ENCODE measurements at places on chromosomes 3 and 15.

DNA sequence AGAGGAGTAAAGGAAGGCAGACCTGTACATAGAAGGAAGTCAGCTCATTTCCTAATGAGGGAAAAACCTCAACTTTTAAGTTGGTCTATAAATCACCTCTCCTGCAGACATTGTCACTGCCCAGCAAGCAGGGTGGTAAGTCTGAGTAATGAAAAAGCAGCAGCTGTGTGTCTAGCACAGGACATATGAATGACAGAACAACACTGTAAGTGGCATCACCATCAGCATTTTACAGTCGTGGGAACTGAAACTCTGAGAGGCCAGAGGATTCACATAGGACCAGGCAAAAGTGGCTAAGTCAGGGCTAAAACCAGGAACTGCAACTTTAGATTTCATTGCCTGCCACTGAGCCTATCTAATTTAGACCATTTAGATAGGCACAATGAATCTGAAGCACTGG lies 235.6 kb downstream of the CLSTN2 start:
- peak; percentile 40 for DNase-seq

DNA sequence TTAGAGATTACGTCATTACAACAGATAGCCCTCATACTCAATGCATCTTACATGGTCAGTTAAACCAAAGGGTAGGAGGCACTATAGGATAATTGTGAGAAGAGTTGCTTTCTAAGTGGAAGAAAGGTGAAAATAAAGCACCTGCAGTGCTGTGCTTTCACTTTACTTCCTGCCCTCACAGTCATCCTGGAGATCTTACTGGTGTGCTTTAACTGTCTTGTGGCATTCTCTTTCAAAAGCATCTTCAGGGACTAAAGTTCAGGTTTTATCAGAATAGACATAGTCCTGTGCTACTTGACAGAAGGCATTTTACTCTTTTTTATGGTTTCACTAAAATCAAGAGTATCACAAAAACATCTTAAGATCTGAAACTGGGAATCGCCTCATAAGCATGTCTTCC lies 286.6 kb downstream of the ZBTB20 start:
- no peak for DNase-seq

GRCh38 chr15:45855907-45856579 lies 221.2 kb downstream of the SQOR start:
- no peak for DNase-seq

- DNase-seq: no peak
These were observed 38.5 kb downstream of the HPS3 start for GRCh38 chr3:149167898-149168297.

- DNase-seq: no peak
These were observed 47.0 kb upstream of the GK5 start for GRCh38 chr3:142272200-142272891.

GRCh38 chr3:177332955-177333354 lies 135.7 kb upstream of the TBL1XR1 start:
- no peak for DNase-seq

DNA sequence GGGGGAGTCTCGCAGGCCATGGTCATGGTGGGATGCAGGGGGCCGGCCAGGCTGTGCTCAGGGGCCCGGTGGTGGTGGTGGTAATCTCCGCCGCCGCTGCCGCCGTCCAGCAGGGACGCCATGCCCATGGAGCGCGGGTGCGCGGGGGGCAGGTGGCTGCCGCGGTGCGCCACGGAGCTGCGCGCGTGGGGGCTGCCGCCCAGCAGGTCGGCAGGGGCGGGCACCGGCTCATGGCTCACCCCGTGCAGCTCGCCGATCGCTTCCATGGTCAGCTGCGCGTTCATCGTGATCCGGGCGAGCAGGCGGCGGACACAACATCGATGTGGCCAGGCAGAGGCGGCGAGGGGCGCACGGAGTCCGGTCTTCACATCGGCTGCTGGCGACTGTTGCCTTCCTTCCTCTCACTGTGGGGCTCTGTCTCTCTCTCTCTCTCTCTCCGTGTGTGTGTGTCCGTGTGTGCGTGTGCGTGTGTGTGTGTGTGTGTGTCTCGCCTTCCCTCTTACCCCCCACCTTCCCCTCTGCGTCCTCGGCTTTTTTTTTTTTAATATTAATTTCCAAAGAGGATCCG lies 451 bp downstream of the ONECUT1 start:
- DNase-seq: no peak

DNA sequence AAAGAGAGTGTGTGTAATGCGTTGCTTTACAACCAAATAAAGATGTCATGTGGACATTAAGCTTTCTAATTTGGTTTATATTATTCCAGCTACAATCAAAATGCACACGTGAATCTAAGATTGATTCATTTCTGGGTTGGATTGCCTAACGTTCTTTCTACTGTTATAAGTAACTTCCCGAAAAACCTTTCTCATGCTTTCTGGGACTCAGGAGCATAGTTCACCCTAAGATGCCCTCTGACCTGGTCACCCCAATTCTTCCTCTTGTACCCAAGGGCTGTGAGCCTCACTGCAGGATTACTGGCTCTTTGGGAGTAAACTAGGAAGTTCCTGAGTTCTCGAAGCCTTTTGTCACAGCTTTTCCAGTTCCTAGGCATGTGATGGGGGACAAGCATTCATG lies 12.7 kb upstream of the LMCD1 start:
- DNase-seq: no peak

GRCh38 chr3:165523801-165524200 lies 313.4 kb downstream of the BCHE start:
- DNase-seq: no peak

DNA sequence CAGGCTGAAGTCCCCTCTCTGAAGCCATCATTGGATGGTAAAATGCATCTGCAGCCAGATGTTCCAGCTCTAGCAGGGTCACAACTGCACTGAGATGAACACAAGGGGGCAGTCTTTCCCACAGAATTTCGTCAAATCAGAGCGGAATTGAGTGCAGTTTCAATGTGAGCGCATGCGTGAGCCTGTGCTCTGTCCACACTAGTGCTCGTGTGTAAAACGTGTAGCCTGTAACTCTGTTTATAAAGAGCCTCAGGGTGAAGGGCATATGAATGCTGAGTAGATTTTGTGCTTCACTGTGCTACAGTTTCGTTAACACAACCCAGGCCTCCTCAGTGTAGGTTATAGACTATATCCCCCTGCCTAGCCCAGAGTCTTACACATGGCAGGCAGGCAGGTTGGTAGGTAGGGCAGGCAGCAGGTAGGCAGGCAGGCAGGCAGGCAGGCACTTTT lies 92.7 kb upstream of the GOLGA6L4 start:
- DNase-seq: peak; percentile 32

GRCh38 chr3:94269763-94270162 lies 206.9 kb downstream of the NSUN3 start:
- DNase-seq: no peak

DNA sequence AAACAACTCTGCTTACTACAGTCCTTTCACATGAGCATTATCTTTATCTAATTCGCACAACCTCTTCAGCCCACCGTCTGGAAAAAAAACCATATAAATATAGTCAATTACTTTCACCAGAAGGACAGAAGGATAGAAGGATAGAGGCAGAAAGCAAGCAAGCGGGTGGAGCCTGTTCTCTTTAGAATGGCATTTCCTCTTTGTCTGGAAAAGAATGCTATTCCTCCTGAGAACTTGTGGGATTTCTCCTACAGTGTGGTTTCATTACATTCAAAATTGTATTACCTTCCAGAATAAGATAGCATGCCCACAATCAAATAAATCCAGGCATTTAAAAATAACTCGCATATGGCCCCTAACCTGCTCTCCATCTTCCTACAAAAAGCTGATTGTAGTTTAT lies 23.1 kb downstream of the SLC30A4 start:
- no peak for DNase-seq

DNA sequence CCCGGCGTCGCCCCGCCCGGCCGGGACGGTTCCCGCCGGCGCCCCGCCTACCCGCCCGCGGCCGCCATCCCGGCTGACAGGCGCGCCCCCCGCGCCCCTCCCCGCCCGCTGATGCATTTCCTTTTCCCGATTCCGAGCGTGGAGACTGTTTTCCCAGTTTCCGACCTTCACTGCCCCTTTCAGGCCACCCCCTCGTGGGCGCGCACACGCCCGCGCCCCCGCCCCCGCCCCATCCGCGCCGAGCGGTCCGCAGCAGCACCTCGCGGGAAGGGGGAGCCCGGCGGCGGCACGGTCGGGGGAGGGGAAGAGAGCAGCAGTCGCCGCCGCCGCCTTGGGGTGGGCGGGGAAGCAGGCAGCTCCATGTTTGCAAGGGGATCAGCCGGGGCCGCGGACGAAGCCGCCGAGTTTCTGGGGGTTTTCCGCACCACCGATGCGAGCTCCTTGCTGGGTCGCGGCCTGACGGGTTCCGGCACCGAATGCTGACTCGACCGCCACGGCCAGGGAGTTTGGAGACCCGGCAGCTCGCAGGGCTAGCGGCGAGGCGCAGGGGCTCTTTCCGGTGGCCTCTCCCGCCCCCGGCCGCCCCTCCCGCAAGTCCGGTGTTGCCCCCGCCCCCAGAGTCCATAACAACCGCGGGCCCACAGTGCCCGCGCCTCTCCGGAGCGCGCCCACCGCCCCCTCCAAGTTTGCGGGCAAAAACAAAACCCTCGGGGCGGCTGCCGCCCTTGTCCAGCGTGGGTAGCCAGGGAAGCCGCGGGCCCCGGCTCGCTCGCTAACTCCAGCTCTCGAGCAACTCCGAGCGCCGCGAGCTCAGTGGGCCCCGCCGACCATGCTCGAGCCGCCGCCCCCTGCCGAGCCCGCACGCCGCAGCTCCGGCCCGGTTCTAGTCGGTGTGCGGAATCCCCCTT lies 3.2 kb upstream of the SIN3A start:
- DNase-seq: peak; percentile 21

- no peak for DNase-seq
These were observed 15.2 kb downstream of the C3orf22 start for GRCh38 chr3:126543457-126544061.

GRCh38 chr3:40299130-40299720 lies 10.3 kb upstream of the EIF1B start:
- no peak for DNase-seq

- DNase-seq: no peak
These were observed 82.1 kb upstream of the FHIT start for GRCh38 chr3:61333192-61333961.

DNA sequence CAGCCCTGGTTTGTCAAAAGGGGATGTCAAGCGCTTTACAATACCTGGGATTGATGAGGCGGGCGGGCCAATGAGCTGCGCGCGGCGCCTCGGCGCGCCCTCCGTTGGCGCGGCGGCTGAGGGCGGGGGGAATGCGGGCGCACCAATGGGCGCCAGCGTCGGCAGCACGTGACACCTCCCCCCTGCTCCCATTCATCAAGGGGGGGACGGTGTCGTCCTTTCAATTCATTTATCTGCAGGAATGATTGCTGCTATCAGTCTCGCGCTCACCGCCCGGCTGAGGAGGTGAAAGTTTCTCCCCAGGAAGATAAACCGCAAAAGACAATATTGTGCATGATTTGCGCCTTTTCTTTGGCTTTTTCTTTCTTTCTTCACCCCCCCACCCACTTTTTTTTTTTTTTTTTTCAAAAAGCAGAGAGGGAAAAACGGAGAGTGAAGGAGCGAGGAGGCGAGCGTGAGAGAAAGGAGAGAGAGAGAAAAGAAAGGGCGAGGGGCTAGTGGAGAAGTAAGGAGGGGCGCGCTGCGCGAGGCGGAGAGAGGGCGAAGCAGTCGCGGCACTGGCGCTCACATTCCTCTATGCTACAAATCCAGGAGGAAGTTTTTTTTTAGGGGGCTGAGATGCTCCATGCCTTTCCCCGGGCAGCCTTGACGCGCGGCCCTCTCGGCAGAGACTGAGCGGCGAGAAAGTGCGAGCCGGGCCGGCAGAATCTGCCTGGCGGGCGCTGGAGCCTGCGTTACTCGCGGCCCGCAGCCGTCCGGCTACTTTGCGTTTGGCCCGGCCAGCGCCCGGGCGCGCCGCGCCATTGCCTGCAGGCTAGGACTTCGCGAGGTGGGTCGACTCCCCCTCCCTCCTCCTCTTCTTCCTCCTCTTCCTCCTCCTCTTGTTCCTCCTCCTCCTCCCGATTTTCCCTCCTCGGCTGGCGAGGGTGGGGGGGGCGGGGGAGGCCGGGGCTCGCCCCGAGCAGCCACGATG lies at the start of gene ZIC1:
ZIC1 (plus strand) TSS at position 223 of the 973 bp plus-strand sequence; CDS start at position 971, 748 bp downstream.
- DNase-seq: no peak

DNA sequence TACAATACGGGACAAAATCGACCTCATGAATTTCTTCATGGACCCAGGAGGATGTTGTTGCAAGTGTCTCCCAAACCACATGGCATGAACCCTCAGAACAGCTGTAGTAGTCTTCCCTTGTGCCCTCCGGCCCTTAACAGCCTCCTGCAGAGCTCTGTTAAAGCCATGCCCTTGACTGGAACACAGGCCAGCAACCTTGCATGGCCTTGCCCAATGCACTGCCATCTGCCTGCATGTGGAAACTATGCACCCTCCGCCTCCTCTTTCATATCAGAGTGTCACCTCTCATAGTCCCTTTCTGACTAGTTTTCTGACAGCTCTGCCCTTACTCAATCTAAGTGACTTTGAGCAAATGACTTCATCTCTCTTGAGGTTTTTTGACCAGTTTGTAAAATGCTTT lies 39.4 kb upstream of the TRIM71 start:
- no peak for DNase-seq

- DNase-seq: no peak
These were observed 699 bp upstream of the MESP1 start for GRCh38 chr15:89751748-89752147.

DNA sequence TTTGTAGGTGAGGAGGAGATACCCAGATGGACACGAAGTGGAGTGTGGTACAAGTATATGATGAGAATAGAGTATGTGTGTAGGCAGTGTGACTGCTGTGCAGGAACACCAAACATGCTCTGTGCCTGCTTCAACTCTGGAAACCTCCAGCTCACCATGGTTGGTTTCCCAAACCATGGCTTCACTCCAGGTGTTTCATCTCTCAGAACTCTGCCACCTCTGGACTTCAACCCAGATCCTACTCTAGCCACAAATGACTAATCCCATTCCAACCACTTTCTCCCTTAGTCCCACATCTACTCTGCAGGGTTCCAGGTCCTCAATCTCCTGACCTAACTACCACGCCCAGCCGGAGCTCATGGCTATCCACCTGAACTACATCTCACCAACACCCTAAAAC lies 102.1 kb downstream of the RYK start:
- DNase-seq: no peak

DNA sequence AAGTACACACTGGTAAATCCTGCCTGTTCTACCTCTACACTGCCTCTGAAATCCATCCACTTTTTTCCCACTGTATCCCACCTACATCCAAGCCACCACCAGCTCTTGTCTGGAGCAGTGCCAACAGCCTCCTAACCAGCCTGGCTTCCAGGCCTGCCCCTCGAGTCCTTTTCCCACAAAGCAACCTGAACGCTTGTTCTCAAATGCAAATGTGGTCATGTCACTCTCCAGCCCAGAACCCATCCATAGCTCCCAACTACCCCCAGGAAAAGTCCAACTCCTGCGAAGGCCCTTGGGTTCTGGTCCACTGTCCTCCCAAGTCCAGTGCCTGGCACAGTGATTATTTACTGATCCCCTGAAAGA lies 83.8 kb downstream of the SEMA5B start:
- no peak for DNase-seq

DNA sequence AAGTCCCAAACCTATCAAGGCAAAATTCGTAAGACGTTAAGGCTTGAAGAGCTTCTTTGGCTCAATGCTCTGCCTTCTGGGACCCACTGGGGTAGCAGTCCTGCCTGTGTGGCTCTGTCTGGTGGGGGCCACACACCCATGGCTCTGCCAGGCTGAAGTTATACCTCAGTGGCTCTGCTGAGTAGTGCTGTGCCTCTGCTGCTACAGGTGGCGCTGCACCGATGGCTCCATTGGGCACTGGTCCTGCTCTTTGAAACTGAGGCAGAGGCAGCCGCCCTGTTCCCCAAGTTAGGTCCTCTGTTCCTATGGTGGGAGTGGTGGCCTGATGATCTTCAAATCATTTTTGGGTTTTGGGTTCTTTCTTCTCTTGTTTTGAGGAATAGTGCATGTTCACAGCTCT lies 68.0 kb upstream of the AP4E1 start:
- DNase-seq: no peak

All from NCI-H1930 (cell line).